Fibroblast of pulmonary artery (primary cell): ENCODE measurements at places on chromosomes 5 and 9.

GRCh38 chr5:8870959-8871355 is 674.9 kb downstream of the SEMA5A start:
- DNase-seq: no peak

DNA sequence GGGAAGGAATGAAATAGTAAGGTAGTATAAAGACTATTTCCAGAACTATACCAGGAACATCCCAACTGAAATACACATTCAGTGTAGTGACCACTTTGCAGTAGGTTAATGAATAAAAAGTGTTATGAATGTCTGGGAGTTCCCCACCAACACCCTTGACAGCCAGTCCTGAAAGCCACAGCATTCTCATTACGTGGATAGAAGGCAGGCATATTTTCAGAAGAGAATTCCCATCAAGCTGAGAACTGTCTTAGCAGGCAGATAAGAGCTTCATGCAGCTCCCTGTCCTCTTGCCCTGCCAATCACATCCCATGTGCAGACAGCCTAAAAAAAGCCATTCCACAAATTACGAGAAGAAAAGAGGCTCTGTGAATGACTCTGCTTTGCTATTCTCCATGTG is 695.0 kb downstream of the DTWD2 start:
- DNase-seq: no peak

GRCh38 chr9:23537192-23538066 is 288.6 kb downstream of the ELAVL2 start:
- no peak for DNase-seq

DNA sequence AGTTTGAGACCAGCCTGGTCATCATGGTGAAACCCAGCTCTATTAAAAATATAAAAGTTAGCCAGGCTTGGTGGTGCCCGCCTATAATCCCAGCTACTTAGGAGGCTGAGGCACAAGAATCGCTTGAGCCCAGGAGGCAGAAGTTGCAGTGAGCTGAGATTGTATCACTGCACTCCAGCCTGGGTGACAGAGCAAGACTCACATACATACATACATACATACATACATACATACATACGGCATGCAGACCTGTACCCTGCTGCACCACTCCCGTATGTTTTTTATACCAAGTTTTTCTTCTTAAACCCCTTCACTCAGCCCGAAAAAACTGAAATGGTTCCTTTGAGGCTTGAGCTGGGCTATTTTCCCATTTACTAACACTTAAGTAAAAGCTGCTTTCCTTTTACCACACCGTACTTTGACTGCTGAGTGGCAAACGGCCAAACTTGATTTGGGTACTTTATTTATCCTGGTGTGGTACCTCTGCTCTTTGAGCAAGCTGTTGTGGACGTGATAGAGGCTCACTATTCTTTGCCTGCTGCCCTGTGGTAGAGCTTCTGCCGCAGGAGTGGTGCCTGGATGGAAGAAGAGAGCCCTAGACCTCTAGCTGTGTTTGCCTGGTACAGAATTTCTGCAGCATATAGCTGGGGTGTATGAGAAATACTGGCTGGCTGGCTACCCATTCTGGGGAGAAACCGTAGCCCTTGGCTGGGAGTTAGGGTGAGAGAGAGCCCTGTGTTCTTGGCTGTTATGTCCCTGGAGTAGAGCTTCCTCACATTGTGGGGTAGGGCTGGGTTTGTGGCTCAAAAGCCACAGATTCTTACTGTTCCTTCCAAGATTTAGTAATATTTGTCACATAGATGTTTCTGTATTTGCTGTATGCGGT is 19.4 kb downstream of the IPO11 start:
- peak; percentile 38 for DNase-seq

GRCh38 chr5:90161414-90161813 is 248.1 kb downstream of the CETN3 start:
- DNase-seq: peak; percentile 95

DNA sequence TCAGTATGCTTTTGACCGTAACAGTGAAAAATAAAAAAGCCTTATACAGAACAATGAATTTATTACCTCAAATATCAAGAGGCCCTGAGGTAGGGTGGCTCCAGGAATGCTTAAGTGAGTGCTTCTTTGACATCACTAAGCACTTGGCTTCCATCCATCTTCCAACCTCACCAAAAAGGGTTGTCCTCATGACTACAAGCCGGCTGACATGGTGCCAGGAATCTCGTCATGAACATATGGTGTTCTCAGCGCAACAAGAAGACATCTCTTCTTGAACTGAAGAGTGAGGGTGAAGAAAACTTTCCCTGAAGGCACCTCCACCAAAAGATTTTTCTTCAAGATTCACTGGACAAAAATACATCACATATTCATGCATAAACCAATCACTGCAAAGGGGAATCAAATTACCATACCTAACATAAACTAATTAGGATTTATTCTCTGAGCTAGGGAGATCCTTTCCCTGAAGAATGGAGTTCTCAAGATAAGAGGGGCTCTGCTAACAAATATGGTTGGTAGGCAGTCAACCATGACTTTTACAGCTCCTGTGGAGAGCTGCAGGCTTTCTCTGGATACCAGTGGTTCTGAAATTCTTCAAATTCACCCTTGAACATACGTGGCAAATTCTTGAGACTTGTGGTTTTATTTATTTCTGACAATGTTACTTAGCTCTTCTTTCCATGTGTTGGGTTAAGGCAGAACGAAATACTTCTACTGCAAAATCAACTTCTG is 49.5 kb downstream of the AGXT2 start:
- DNase-seq: peak; percentile 71

DNA sequence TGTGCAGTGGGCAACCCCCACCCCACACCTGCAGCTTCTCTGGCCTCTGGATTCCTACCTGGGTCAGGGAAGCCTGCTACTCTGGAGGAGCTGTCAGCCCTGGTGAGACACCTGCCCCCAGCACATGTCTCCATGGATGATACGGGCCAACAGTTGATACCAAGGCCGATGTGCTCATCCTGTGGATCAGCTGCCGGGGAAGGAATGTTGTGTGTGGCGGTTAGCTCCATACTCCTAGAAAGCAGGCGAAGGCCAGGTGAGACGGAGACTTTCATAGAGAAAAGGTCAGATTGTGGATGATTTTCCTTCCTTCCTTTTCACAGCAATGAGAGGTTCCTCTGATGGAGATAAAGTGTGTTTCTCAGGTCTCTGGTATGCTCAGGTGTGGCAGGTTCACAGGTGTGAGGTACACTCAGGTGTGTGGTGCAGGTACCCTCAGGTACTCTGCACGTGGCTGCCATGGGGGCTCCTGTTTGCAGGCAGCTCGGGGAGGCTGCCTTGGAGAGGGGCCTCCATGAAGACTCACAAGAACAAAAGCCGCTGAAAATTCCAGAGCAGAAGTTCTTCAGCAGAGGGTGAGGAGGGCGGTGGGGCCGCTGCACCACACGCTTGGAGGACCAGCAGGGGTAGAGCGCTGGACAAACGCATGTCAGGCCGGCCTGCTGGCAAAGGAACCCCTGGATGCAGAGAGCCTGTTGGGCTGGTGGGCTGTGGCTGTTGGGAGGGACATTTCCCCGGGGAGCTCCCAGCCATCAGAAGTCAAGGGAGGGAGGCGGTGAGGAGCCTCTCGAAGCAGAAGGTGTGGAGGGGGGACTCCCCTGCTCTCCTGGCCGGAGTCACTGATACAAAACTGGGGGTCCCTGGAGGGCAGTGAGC is 5.1 kb upstream of the AHRR start:
- DNase-seq: no peak

DNA sequence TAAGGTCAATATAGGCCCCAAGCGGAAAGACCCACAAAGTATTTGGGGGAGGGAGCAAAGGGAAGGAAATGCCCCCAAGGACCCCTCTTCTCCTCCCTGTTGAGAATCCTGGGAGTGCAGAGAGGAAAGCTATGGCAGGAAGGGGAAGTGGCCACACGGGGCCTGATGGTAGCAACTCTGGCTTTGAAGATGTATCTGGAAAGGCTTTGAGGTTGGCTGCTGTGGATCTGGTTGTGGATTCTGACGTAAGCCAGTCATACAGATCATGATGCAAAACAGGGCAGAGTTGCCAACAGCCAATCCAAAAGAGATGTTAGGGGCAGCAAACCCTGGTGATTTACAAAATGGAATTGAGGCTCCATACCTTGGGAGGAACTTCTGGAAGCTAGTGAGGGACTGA is 108.8 kb downstream of the PRKACG start:
- DNase-seq: no peak

GRCh38 chr9:113154946-113155345 is 4.1 kb downstream of the SLC31A2 start:
- DNase-seq: peak; percentile 35

DNA sequence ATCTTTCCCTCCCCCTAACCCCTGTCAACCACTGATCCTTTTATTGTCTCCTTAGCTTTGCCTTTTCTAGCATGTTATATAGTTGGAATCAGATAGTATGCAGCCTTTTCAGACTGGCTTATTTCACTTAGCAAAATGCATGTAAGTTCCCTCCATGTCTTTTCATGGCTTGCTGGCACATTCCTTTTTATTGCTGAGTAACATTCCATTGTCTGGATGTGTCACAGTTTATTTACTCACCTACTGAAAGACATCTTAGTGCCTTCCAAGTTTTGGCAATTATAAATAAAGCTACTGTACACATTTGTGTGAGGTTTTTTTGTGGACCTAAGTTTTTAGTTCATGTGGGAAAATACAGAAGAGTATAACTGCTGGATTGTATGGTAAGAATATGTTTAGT is 230.1 kb downstream of the PBX3 start:
- DNase-seq: peak; percentile 10

GRCh38 chr5:100654895-100655294 is 119.7 kb downstream of the FAM174A start:
- no peak for DNase-seq

- no peak for DNase-seq
These were observed 5.5 kb upstream of the COL5A1 start for GRCh38 chr9:134636149-134636507.

DNA sequence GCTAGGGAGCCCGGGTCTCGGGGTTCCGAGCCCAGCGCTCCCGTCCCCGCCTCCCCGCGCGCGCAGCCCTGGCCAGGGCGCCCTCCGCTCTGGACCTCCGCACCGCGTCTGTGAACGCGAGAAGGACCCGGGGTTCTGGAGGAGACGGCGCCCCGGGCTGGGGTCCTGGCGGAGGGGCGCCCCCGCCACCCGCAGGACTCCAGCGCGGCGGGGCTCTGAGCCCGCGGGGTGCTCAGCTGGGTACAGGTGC is 431 bp downstream of the TMOD1 start:
- DNase-seq: no peak

DNA sequence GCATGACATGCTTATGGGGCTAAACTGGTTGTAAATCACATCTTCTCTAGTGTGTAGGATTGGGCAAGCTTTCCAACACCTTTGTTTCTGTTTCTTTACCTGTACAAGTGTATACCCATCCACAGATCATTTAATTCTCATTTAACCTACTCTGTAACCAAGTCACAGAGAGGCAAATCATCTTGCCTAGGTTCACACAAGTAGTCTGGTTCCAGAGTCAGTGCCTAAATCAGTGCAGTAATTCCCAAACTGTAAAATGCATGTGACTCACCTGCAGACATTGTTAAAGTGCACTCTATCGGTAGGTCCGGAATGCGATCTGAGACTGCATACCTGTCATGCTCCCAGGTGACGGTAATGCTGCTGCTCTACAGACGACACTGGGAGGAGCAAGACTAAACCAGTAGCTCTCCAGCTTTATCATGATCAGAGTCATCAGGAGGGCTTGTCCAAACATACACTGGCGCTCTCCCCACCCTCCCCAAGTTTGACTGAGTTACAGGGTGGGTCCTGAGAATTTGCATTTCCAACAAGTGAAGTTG is 107.9 kb upstream of the FREM1 start:
- no peak for DNase-seq

DNA sequence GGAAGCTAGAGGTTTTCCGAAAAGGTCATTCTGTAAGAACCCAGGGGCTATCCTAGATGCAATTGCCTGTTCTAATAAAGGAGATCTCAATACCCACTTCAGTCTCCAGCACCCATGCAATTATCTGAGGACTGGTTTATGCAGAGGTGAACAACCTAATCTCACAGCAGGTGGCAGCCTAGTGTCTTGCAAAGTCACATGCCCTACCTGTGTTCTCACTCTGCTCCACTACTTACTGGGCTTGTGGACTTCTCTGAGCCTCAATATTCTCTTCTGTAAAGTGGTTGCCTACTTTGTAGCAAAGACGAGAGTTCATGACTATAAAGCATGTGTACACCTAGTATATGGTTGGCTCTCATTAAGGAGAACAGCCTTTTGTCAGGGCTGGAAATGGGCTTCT is 21.0 kb upstream of the ALDH1B1 start:
- peak; percentile 24 for DNase-seq

DNA sequence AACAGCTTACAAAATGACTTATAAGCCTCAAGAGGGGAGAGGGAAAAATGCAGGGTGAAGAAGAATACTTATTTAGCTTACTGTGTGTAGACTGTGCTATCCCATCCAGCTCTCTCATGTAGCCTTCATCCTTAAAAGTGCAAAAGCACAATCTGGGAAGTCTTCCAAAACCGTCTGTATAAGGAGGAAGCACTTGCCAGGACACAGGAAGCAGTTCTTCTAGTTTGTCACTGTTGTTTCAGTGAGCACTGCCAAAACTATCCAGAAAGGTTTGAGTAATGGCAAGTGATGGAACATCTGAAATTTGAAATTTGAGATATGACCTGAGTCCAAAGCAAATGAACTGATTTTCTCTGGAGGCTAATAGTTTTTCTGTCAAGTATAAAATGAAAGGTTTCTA is 140.8 kb upstream of the ISL1 start:
- no peak for DNase-seq

GRCh38 chr9:21796768-21797167 is 5.7 kb upstream of the MTAP start:
- DNase-seq: peak; percentile 49

GRCh38 chr5:73182307-73182706 is 9.3 kb downstream of the TMEM174 start:
- DNase-seq: no peak

GRCh38 chr9:79744521-79744920 is 172.8 kb downstream of the TLE4 start:
- no peak for DNase-seq
